ENCODE measurements at places on chromosomes 12 and 14.

GRCh38 chr12:89695100-89695499 lies 13.5 kb downstream of the ATP2B1 start:
- DNase-seq: no peak

- no peak for DNase-seq
Measured at GRCh38 chr14:21257394-21257909, 11.8 kb downstream of the HNRNPC start.

DNA sequence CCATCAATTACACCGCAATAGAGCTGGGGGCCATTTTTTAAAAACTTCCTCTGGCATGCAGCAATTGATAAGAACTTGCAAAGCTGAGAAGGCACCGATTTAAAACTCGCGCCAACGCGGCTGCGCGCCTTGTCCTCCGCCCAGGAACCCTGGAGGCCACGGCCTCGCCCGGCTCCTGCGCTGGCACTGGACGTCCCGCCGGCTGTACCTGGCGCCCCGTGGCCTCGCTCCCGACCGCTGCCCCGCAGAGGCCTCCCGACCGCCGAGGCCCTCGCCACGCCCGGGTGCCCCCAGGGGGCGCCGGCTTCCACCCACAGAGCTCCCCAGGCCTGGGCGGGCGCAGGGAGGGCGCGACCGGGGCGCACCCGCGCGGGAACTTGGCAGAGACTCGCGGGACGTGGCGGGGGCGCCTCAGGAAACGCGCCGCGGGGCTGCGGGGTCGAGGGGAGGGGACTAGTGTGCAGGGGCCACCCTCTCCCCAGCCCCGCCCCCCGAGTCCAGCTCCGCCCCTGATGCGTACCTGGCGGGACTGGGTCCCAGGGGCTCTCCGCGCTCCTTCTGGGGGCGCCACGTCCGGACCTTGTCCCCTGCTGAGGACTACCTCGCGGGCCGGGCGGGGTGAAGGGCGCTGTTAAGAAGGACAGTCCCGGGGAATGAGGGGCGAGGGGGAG lies 65.7 kb downstream of the TNFAIP2 start:
- no peak for DNase-seq

DNA sequence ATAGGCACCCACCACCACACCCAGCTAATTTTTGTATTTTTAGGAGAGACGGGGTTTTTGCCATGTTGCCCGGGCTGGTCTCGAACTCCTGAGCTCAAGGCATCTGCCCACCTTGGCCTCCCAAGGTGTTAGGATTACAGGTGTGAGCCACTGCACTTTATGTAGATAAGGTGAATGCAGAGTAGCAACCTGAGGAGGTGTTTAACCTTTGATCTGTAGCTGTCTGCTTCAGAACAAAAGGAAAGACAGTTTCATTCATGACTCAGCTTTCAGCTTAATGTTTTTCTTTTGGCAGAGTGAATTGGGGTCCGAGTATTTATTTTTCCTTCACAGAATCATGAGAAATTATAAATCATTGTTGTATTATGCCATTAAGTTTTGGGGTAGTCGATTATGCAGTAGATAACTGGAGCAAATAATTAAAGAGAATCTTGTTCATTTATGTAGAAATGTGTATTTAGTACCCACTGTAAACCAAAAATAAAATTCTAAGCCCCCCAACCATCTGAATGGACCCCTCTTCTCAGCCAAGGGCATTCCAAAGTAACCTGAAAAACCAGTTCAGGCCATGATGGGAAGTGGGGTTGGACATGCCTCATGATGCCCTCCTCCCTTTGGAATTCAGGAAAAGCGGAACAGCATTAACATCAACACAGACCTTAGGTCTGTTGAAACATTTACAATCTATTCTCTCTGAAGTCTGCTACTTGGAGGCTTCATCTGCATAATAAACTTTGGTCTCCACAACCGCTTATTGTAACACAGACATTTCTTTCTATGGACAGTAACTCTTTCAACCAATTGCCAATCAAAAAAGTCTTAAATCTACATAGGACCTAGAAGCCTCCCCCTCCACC lies 10.7 kb upstream of the STX2 start:
- no peak for DNase-seq

GRCh38 chr12:57632958-57633840 lies at the start of gene B4GALNT1:
TSS of gene B4GALNT1 (minus strand) at chr12:57633201. CDS start at chr12:57632132, 1,069 bp downstream.
- DNase-seq: peak; percentile 30

DNA sequence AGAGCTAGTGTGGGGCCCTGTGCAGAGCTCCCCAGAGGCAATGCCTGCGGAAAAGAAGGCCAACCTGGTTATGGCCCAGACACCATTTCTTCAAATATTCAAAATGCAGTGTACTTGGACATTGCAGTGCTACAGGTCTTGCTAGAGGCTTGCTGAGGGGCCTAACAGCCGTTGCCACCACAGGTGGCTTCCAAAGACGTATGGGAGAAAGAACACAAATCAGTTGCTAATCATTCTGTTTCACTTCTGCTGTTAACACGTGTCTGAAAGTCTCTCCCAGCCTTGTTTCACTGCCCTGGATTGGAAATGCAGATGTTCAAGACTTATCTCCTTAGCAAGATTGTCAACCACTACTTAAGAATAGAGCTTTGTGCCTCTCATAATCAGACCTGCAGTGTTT lies 925.9 kb downstream of the GALC start:
- DNase-seq: no peak

DNA sequence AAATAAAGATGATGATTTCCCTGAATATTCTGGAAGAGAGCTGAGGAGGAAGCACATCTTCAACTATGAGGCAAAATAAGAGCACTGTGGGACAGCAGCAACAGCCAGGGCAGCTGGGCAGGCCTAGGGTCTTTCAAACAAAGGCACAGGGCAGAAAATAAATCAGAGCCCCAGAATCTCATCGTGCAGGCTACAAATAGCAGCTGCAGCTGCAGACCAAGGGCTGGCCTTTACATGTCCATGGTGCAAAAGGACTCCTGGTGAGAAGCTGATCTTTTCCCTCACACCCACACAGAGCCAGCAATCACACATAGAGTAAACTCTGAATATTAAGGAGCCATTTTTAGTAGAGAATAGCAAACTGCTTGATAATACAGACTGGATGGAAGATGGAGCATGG lies 13.6 kb upstream of the MYBPC1 start:
- DNase-seq: no peak

- DNase-seq: no peak
Measured at GRCh38 chr14:30267141-30267540, 291.8 kb upstream of the G2E3 start.

GRCh38 chr14:71996610-71997009 lies 64.4 kb downstream of the RGS6 start:
- DNase-seq: no peak

DNA sequence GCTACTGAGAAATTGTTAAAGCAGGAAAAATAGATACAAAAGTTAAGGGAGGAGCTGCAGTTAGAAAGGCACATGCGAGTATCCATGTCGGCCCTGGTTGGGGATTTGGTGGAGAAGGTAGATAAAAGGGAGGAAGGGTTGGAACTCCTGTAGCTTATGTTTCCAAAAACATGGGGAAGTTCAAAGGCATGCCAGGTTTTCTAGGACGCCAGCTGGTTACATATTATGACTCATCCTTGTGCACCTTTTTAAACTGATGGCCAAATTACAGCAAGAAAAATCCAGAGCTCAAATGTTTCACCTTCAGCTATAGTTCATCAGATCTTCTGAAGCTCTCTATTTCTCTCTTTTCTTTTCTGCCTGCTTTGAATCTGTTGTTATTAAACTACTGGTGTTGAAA lies 13.2 kb upstream of the MAP4K5 start:
- DNase-seq: no peak

DNA sequence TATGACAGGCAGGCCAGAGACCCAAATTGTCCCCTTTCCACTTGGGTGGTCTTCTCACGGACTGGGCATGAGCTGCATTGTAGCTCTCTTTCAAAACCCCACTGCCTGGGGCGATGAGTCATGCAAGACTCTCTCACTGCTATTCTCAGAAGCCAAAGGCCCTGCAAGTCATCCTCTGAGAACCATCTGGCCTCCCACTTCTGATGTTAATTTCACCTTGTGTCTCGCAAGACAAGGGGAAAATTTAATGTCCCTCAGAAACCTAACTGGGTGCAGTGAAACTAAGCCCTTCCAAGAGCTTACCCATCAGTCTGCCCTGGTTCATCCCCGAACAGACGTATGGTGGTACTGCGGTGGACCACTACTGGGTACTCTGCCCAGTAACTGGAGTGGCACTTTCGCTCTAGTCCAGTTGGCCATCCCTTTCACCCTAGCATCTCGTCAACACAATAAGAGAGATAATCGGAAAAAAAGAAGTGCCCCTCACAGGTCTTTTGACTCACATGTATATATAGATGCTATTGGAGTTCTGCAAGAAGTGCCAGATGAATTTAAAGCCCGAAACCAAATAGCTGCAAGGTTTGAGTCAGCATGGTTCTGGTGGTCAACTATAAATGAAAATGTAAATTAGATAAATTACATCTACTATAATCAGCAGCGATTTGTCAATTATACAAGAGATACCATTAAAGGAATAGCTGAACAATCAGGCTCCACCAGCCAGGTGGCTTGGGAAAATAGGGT lies 31.3 kb upstream of the LALBA start:
- DNase-seq: no peak

- DNase-seq: no peak
Measured at GRCh38 chr12:96136161-96136560, 58.0 kb upstream of the ELK3 start.

DNA sequence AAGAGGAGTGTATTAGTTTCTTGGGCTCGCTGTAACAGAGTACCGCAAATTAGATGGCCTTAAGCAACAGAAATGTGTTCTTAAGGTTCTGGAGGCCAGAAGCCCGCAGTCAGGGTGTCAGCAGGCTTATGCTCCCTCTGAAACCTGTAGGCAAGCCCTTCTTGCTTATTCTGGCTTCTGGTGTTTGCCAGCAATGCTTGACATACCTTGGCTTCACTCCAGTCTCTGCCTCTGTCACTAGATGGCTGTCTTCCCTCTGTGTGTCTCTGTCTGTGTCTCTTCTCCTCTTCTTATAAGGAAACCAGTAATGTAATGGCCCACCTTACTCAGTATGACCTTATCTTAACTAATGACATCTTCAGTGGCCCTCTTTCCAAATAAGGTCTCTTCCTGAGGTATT lies 85.1 kb downstream of the DERA start:
- DNase-seq: no peak

GRCh38 chr14:99062216-99062615 lies 209.8 kb downstream of the BCL11B start:
- no peak for DNase-seq

- no peak for DNase-seq
Measured at GRCh38 chr14:103711516-103712431, 3.5 kb downstream of the XRCC3 start.

- DNase-seq: no peak
Measured at GRCh38 chr14:29240066-29240465, 473.5 kb downstream of the FOXG1 start.

GRCh38 chr12:126685636-126686035 lies 1581.3 kb upstream of the TMEM132C start:
- no peak for DNase-seq

DNA sequence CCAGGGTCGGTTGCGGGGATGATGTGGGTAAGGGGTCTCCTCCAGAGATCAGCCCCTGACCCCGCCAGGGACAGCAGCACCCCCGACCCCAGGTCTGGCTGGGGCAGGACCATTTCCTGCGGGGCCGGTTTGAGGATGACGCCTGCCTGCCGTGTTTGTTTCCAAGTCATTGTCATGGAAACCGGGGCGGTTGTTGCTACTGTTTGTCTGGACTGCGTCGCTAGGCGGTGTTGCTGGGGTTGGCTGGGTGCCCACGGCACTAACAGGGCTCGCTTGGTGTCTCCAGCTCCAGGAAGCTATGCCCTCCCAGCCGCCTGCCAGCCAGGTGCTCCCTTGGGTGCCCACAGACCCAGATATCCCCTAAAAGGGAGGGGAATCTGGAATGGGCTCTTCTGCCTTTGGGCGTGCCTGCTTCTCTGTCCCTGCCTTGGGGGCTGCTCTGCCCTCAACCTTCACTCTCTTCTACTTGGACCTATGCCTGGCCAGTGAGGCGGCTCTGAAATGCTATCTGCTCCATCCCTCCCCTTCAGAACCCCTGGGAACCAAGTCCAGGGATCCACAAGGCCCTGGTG lies 4.7 kb upstream of the CRIP1 start:
- DNase-seq: peak; percentile 83

DNA sequence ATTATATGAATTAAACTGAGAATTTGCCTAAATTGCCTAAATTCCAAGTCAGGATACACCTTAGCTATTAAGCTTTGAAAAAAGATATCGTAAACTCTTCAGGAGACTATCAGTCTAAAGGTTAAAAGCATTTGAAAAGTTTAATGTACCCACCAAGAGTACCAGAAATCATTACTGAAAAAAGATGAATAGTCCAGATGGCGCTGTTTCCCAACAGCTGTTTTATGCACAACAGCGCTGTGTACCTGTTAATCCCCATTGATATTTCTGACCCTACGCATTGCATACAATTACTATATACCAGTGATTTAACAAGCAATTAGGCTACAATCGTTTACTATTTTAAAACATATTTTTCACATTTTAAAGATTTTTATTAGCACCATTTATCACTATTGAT lies 185.0 kb downstream of the PLCZ1 start:
- no peak for DNase-seq

DNA sequence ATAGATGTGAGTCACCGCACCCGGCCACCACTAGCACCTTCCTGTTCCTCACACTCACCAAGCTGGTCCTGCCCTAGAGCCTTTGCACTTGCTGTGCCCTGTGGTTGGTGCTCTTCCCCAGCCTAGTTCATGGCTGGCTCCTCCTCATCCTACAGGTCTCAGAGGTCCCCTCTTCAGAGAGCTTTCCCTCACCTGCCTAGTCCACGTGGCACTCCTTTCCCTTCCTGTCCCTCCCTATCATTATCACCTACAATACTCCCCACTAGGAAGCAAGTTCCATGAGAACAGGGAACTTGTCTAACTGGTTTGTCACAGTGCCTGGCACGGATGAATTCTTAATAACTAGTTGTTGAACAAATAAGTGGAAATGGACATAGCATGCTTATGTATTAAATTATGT lies 24.0 kb upstream of the TMED10 start:
- no peak for DNase-seq

- DNase-seq: no peak
Measured at GRCh38 chr12:13347241-13348043, 150.9 kb downstream of the EMP1 start.

GRCh38 chr14:69090187-69090789 lies 62.6 kb downstream of the DCAF5 start:
- DNase-seq: no peak

DNA sequence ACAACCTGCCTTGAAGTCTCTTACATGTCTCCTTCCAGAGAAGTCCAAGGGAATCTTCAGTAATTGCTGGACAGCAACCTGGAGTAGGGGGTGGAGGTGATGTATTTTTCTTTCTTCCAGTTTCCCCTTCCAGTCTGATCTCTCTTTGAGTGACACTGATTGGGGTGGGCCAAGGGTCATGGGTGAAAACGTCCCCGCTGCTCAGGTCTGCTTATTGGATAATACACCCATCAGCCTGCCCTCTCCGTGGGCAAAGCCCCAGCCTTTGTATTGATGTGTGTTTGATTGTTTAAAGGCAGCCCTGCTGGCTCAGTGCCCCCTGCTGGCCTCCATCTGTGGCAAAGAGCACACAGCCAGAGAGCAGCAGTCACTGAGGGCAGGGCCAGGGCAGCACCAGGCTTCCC lies 35.7 kb upstream of the ATP2A2 start:
- peak; percentile 13 for DNase-seq

- no peak for DNase-seq
Measured at GRCh38 chr14:80930095-80930494, 11.4 kb downstream of the CEP128 start.

GRCh38 chr12:66899588-66899987 lies 220.7 kb upstream of the GRIP1 start:
- no peak for DNase-seq
